ENCODE measurements at places on chromosomes 1 and 21. TPM values are rescaled to one million over a fixed set of nuclear protein-coding genes. Genes with fewer than 3 reads are reported as not detected.

DNA sequence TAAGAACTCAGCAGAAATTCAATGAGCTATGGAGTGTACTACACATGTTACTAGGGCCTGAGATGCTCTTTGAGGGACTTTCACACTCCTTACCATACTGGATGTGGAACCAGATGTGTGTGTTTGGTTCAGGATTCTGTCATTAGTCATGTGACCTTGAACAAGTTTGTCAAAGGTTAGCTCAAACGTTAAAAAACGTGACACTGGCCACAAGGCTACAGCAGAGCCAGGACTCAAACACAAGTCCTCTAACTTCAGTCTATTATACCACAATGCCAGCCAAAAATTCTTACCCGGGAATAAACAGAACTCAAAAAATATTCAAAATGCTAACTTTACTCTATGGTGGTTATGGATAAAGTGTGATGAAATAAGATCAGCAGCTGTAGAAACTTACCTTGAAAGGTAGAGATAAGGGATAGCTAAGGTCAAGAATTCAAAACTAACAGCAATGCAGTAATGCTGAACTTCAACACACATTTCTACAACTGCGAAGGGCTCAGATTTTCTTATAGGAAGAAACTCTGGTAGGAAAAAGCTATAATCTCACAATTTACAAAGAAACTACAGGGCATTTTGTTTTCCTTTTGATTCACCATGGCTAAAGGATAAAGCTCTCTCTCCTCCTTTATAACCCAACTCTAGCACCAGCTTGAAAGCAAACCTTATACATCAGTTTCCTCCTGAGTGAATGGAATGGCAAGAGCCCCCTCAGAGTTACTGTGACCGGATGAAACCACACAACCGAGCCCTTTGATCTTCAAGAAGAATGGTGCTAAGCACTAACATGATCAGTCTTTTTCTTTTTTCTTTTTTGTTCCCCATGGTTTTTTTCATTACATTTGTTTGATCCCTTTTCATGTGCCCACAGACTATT is 233.9 kb downstream of the SLC45A1 start:
- no peak overlapping the region for H3K4me3 ChIP-seq
- peaks cover 7% of the 10 kb centered on the region for H3K4me1 ChIP-seq

- peaks cover 12% of the 10 kb centered on the region for H3K27me3 ChIP-seq
- H3K4me1 ChIP-seq: no peaks in the 10 kb centered on the region
- no peak overlapping the region for H3K27ac ChIP-seq
- H3K4me3 ChIP-seq: no peak overlapping the region
- DNase-seq: no peak
Observed at GRCh38 chr1:14561014-14561693, 37.3 kb upstream of the KAZN start.

GRCh38 chr1:151711951-151712350 is 4.7 kb downstream of the CELF3 start:
- no peak overlapping the region for H3K4me3 ChIP-seq
- no peak overlapping the region for H3K27ac ChIP-seq
- peaks cover 2% of the 10 kb centered on the region for H3K36me3 ChIP-seq
- peaks cover 3% of the 10 kb centered on the region for H3K4me1 ChIP-seq
- peaks cover 15% of the 10 kb centered on the region for H3K27me3 ChIP-seq

DNA sequence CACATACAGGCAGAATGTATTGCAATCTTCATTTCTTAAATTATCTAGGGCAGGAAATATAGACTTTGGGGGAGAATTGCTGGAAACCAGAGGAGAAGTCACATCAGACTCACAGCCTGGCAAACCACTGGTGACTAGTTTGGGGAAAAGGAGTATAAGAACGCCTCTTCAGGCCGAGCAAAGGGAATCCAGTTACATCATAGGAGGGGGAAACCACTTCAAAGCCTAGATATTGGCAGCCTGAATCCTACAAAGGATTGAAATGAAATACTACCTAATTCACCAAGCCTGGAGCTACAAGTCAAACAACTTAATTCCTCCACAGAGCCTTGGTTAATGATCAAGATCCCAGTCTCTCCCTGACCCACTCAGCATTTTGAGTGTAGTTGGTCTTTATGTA is 121.7 kb downstream of the SLC30A10 start:
- H3K4me1 ChIP-seq: no peaks in the 10 kb centered on the region
- no peak overlapping the region for H3K27ac ChIP-seq
- H3K36me3 ChIP-seq: no peaks in the 10 kb centered on the region
- peaks cover 1% of the 10 kb centered on the region for H3K27me3 ChIP-seq
- no peak for DNase-seq
- H3K4me3 ChIP-seq: no peak overlapping the region

DNA sequence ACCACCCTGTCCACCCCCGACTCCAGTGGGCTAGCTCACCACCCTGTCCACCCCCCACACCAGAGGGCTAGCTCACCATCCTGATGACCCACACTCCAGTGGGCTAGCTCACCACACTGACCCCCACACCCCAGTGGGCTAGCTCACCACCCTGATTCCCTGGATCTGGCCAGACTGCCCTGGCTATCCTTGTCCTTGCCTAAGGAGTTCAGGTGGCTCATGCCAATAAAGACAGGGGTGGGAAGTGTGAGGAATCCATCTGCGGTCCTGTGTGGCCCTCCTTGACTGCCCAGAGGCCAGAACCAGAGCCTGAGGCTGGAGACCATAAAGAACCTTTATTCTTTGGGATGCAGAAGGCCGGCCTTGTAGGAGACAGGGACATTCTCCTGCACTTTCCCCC is 3.6 kb downstream of the PADI1 start:
- no peak for DNase-seq
- H3K4me1 ChIP-seq: peaks cover 60% of the 10 kb centered on the region
- no peaks in the 10 kb centered on the region for H3K36me3 ChIP-seq
- H3K27me3 ChIP-seq: no peaks in the 10 kb centered on the region
- H3K4me3 ChIP-seq: no peak overlapping the region

GRCh38 chr1:12112711-12113161 is 49.6 kb downstream of the TNFRSF8 start:
- no peak overlapping the region for H3K27ac ChIP-seq
- H3K36me3 ChIP-seq: no peaks in the 10 kb centered on the region
- H3K4me1 ChIP-seq: peaks cover 12% of the 10 kb centered on the region
- peak; percentile 73 for DNase-seq
- H3K4me3 ChIP-seq: no peak overlapping the region

GRCh38 chr1:214264976-214265375 is 16.0 kb upstream of the SMYD2 start:
- peaks cover 9% of the 10 kb centered on the region for H3K4me1 ChIP-seq
- no peak overlapping the region for H3K4me3 ChIP-seq
- H3K36me3 ChIP-seq: peaks cover 2% of the 10 kb centered on the region
- no peak for DNase-seq
- peaks cover 2% of the 10 kb centered on the region for H3K27me3 ChIP-seq

- no peak for DNase-seq
- H3K36me3 ChIP-seq: peaks cover 2% of the 10 kb centered on the region
- H3K4me3 ChIP-seq: no peak overlapping the region
- H3K27ac ChIP-seq: peak overlapping the region; percentile 39
Observed at GRCh38 chr1:162212713-162213112, 143.2 kb downstream of the NOS1AP start.

DNA sequence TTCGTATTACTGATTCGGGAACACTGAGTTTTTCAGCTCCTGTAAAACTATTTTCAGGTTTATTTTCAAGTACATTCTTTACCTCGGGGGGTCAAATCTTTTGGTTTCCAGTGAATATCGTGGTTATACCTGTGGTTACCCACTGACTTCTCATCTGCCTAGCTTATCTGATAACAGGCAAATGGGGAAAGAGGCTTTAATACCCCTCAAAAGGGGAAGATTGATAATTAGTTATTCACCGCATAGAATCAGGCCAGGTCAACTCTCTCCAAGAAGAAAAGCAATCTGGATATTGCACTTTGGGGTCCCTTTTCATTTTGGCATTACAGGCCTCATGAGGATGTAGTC is 23.0 kb downstream of the RUNX1 start:
- H3K36me3 ChIP-seq: no peaks in the 10 kb centered on the region
- DNase-seq: no peak
- H3K4me1 ChIP-seq: peaks cover 29% of the 10 kb centered on the region
- no peak overlapping the region for H3K27ac ChIP-seq
- no peaks in the 10 kb centered on the region for H3K27me3 ChIP-seq

- no peaks in the 10 kb centered on the region for H3K27me3 ChIP-seq
- H3K4me1 ChIP-seq: peaks cover 32% of the 10 kb centered on the region
- no peaks in the 10 kb centered on the region for H3K36me3 ChIP-seq
- DNase-seq: no peak
- peak overlapping the region; percentile 67 for H3K4me3 ChIP-seq
Observed at GRCh38 chr1:1435911-1436629, 580 bp downstream of the VWA1 start.

- no peak for DNase-seq
- H3K4me1 ChIP-seq: peaks cover 23% of the 10 kb centered on the region
- peak within 1 kb of the TSS; percentile 90 for H3K27ac ChIP-seq
- no peaks in the 10 kb centered on the region for H3K27me3 ChIP-seq
- peak within 1 kb of the TSS; percentile 86 for H3K4me3 ChIP-seq
Observed at GRCh38 chr1:13699936-13700520, at the start of gene PRDM2. Gene PRDM2 (plus strand): TSS chr1:13700188. CDS start chr1:13715606, 15,418 bp downstream.

GRCh38 chr1:235646463-235646862 is 3.1 kb downstream of the GNG4 start:
- H3K36me3 ChIP-seq: peaks cover 2% of the 10 kb centered on the region
- no peak overlapping the region for H3K27ac ChIP-seq
- H3K4me1 ChIP-seq: peaks cover 25% of the 10 kb centered on the region
- DNase-seq: no peak
- H3K4me3 ChIP-seq: no peak overlapping the region
- peaks cover 42% of the 10 kb centered on the region for H3K27me3 ChIP-seq

DNA sequence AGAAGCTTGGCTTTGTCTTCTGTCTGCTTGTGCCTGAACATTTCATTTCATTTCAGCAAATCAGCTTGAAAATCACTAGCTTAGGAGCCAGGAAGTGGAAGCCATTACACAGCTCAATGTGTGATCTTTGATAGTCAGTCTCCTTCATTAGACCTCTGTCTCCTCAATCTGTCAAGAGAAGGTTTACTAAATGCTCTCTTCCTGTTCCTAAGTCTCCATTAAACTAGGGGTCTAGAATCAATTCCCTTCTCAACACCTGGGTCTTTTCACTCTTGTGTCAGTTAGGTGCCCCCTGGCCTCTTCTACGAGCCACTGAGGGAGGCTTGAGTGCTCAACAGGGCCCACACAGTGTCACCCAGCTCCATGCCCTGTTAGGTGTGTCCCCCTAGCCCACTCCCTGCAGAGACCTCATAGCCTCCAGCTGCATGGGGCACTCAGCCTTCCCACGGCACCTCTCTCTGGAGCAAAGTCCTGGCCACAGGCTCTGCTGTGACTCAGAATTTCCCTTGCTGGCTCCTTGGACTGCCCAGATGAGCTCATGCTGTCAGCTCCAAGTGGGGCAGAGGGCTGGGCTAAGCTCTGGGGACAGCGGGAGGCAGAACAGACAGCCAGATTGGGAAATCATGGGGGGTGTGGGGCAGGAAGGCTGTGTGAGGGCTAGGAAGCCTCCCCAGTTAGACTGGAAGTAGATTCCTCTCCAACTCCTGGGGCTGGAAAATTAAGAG is 115.7 kb upstream of the IPO9 start:
- no peak overlapping the region for H3K4me3 ChIP-seq
- peaks cover 83% of the 10 kb centered on the region for H3K4me1 ChIP-seq
- no peaks in the 10 kb centered on the region for H3K27me3 ChIP-seq
- H3K36me3 ChIP-seq: peaks cover 7% of the 10 kb centered on the region
- H3K27ac ChIP-seq: peak overlapping the region; percentile 99
- DNase-seq: peak; percentile 98

The ATP6V1G3 gene
- total RNA-seq: not detected

The SEMA6C gene
- 9.2 TPM for total RNA-seq

The MXRA8 gene
- 154 TPM for total RNA-seq

The IRF6 gene
- total RNA-seq: not detected

The FGR gene
- not detected for total RNA-seq

The OR14C36 gene
- total RNA-seq: not detected

The TUFT1 gene
- total RNA-seq: 15.2 TPM
